ENCODE measurements at places on chromosomes 12 and 14.

DNA sequence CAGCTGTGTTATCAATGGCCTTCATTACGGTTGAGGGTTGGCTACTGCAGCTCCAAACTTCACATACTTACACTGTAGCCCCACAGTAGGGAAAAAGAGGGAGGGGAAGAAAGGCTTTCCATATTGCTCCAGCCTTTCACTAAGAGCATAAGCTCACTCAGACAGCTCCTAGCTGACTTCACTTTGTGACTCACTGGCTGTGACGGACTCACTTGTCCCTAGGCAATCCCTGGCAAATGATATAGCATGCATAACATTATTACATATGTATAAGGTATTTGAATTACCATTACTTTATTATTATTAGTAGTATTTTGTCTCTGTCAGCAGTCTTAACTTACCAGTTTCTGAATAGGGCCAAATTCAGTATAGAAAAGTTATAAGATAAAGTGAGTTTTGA is 350.7 kb downstream of the RMST start:
- DNase-seq, result no peak

DNA sequence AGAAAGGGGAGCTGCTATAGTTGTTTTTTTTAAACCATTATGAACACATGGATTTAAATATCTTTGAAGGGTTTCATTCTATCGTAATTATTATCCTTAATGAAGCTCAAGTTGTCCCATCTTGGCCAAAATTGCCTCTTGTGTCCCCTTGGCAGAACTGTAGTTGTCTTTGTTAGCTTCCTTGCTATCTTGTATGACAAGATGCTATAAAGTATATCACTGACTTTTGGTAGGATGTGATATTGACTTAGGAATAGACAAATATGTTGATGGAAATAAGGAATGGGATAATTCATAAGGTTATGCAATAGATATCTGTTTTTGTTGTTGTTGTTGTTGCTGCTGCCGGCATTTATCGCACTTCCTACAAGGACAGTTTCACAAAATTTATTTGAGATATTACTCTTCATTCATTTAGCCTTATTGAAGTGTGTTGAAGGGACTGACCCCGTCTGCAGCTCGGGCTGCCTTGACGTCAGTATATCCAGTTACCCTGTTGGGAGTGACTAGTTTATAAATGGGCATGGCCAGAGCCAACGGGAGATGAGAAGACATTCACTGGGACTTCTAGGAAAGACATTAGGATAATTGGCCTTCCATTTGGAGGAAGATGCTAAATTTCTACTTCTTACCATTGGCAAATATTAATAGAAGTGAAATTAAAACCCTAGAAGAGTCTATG is 26.1 kb upstream of the APOLD1 start:
- no peak for DNase-seq

DNA sequence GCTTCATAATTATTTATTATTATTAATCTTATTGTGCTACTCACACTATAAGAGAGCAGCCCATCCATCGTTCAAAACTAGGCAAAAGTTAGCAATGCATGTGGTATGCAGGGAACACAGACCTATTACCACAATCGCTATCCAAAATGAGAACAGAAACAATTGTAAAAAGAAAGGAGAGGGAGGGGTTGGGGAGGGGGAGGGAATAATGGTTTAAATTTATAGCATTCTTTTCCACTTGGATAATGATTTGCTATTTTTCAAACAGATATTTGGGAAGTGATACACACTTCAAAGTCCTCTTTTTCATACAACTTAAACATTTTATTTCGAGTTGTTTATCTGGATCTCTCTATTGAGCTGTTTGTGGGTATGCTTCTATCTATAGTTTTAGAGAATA is 248.6 kb upstream of the SOX5 start:
- no peak for DNase-seq

GRCh38 chr14:52121441-52121840 is 52.6 kb upstream of the NID2 start:
- DNase-seq, result no peak

DNA sequence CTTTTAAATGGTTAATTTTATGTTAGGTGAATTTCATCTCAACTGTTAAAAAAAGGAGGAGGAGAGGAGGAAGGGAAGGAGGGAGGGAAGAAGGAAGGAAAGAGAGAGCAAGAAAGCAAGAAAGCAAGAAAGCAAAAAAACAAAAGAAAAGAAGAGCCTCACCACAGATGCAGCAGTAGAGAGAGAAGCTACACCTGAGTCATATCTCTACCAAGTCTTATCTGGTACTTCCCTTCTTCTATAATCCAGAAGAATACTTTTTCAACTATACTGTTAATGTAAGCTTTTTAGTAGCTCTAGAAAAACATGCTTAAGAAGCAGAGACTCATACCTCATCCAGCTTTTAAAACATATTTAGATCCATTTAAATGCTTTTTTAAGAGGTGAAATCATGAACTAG is 5.6 kb upstream of the IL26 start:
- no peak for DNase-seq

DNA sequence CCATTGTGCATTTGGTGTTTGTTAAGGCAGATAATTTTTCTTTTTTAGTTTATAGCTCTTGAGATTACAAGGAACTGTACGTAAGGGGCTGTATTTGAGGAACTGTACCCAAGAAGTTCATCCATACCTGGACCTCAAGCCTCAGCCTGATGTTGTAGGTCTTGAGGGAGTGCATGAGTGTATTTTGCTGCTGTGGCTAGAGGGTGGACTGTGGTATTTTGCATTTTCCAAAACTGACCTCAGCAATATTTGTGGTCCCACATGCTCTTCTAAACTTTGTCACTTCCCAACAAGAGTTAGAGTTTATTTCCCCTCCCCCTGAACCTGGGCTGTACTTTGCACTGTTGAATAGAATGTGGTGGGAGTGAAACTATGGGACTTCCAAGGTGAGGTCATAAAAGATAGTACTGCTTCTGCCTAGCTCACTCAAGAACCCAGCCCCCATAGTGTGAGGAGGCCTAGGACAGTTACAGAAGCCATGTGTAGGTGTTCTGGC is 42.2 kb upstream of the FBXO33 start:
- no peak for DNase-seq

- DNase-seq, result peak; percentile 34
These were observed 265.6 kb downstream of the AACS start for GRCh38 chr12:125330645-125331341.

DNA sequence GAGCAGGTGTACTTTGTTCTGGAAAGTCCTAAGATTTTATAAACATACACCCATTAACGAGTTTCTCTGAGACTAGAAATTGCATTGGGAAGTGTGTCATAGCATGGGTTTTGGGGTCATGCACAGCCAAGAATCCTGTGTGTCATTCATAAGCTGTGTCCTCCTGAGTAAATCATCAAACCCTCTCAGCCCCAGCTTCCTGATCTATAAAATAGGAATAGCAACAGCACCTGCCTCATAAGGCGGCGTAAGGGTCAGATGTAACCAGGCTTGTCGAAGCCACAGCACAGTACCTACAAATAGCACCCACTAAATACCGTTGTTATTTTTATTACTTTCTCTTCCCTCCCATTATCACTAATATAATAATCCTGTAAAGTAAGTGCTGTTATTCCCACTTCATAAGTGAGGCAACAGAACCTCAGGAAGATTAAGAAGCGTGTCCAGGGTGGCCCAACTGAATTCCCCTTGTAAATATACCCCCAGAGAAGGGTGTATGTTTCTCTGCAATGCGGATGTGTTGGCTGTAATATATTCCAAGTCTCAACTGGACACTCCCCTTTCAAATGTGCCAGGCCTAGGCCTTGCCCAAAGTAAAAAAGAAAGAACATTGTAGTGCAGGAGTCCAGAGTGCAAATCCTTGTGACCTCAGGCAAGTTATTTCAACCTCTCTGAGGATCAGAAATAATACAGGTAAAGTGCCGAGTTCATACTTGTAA is 188.3 kb upstream of the BCL2L14 start:
- DNase-seq, result no peak

DNA sequence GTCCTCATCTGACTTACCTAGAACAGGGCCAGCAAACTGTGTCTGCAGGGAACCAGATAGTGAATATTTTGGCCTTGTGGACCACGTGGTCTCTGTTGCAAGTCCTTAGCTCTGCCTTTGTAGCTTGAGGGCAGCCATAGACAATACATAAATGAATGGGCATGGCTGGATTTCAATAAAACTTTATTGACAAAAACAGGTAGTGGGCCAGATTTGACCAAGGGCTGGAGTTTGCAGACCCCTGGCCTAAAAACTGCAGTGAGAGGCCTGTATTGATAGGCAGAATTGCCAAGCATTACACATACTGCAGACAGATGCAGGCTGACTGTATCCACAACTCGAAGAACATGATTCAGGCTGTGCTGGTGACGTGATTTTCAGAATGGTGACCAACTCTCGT is 25.3 kb downstream of the CCDC63 start:
- no peak for DNase-seq

GRCh38 chr14:85444635-85445034 is 85.3 kb upstream of the FLRT2 start:
- peak; percentile 74 for DNase-seq

DNA sequence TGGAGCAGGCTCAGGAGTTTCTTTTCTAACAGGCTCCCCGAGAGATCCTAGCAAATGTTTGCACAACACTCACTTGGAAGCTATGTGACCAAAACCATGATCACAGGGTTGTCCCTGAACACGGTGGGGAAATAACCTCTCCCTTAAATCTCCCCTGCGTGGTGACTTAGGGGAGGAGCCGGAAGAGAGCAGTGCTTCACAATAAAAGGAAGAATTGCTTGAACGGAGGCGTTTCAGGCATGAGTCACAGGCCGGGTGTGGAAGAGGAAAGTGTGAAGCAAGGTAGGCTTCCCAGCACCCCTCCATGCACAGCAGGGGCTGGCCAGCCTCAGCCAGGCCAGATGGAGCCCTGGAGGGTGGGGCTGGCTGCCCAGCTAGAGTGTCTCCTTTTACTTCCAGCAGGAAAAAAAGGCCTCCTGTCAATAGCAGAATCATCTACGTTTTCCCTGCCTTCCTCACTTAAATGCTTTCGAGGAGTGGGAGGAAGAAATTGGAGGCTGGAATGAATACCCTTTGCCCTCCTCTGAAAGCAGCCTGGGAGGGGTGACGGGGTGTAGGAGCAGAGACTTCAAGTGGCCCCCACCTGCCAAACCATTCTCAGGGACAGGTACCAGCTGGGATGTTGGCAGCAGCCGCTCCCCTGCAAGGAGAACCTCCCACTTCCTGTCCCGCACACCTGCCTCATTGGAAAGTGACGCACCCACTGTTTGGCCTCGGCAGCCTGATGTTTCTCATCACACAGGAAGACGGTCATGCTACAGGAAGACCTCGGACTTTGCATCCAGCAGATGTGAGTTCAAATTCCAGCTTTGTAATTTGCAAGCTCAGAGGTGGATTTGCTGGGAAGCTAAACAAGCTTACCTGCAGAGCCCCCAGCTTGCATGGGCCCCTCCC is 30.1 kb upstream of the PPP2R5C start:
- DNase-seq, result no peak

GRCh38 chr12:63843254-63843720 is 1.2 kb upstream of the SRGAP1 start:
- no peak for DNase-seq

DNA sequence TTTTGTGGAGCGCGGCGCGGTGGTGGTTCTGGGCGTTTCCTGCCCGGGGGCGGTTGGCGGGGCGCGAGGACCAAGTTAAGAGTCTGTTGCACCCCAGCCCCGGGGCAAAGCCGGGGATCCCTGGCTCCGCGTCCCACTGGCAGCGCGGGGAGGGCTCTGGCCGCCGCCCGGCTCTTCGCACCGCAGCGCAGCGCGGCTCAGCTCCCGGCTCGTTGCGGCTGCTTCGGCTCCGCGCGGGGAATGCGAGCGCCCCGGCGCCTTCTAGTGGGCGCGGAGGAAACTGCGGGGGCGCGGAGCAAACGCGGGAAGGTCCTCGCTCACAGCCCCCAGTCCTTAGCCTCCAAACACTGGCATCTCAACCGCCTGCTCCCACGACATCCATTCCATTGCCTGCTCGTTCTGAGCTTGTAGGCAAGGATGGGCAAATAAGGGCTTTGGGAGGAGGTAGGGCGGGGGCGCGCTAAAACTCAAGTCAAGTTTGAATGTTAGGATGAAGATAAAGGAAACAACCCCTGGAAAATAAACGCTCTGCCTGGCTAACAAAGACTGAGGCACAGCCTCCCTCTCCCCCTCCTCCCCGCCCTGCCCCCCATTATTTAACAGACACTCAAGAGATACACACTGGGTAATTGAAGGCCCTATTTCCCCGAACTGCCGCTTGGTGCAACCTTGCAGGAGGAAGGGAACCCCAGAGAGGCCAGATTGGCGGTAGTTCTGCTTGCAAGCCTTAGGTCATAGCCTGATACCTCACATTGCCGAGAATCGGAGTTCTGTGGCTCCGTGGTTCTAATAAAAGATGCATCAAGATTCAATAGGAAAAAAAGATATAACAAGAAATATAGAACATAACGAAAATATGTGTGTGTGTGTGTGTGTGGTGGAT is at the start of gene B4GALNT1:
Gene B4GALNT1 (minus strand): TSS at position 244 of the 883 bp plus-strand sequence. CDS start 1,069 bp downstream, outside the sequence.
- DNase-seq, result peak; percentile 88

GRCh38 chr12:13101821-13102375 is 1.6 kb downstream of the GSG1 start:
- no peak for DNase-seq

- DNase-seq, result no peak
These were observed 106.7 kb downstream of the AEBP2 start for GRCh38 chr12:19546027-19546426.

DNA sequence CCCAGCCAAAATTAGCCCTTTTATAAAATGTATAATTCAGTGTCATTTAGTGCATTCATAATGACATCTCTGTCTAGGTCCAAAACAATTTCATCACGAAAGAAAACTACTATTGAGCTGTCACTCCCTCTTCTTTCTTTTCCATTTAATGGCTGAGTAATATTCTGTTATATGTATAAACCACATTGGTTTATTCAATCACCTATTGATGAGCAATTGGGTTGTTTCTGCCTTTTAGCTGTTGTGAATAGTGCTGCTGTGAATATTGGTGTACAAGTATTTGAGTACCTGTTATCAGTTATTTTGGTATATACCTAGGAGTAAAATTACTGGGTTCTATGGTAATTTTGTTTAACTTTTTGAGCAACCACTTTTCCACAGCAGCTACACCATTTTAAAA is 7.2 kb downstream of the DNM1L start:
- no peak for DNase-seq

Data from SK-N-DZ (cell line).